ENCODE measurements at places on chromosomes 1 and 21.

- DNase-seq, result no peak
Measured at GRCh38 chr1:116871779-116872146, 38.0 kb upstream of the PTGFRN start.

- no peak for DNase-seq
Measured at GRCh38 chr1:186772228-186772627, 56.5 kb upstream of the PLA2G4A start.

DNA sequence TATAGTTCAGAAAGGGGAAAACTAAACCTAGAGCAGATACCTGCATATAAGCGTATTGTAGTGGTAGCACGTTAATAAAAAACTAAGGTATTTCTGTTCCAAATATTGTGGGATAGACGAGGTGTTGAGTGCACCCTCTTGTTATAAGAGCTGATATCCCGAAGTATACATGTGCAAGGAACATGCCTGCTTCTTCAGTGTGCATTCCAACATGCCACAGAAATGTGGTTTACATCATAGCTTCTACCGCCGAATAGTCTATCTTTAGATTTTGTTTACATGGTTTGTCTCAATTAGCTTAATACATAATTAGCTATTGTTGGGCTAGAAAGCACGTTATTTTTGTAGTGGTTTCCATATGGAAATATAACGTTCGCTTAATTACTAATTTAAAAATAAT is 2.2 kb downstream of the CHRM3 start:
- no peak for DNase-seq

- DNase-seq, result no peak
Measured at GRCh38 chr1:36737038-36737555, 254.4 kb upstream of the CSF3R start.

GRCh38 chr1:76568573-76569238 is 298.6 kb upstream of the ST6GALNAC5 start:
- no peak for DNase-seq

- DNase-seq, result no peak
Measured at GRCh38 chr21:36803816-36804439, 105.0 kb downstream of the SIM2 start.

- DNase-seq, result no peak
Measured at GRCh38 chr1:30732277-30732996, 9.1 kb upstream of the MATN1 start.

GRCh38 chr1:204241914-204242313 is 28.1 kb upstream of the GOLT1A start:
- DNase-seq, result no peak

- DNase-seq, result no peak
Measured at GRCh38 chr1:192243721-192244120, 73.1 kb upstream of the RGS21 start.

GRCh38 chr1:203074610-203075009 is 11.2 kb downstream of the MYOG start:
- no peak for DNase-seq

DNA sequence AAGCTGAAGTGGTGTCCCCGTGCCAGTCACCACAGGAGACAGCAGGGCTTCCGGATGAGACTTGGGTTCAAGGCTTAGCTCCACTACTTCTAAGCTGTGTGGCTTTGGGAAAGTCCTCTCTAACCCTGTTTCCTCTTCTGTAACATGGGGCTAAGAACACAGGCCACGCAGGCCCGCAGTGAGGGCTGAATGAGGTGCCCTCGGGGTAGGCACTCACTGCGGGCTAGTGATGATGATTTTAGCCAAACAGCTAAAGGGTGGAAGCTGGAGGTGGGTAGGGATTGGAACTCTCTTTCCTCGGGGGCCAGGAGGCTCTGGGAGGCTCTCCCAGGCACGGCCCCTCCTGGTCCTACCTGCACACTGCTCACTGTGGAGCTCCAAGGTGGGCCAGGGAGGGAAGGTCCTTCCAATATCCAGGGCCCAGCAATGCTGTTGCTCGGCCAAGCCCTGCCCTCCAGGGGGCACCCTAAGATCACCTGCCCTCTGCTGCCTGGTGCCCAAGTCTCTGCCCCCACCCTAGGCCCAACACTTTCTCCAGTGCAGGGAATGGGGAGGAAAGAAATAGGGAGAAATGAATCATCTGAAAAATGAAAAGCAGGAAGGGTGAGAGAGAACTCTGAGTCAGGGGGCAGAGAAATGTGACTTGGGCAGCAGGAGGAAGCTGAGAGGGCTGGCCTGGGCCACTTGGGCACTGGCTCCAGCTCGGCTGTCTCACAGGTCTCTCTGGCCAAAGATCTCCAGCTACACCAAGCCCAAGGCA is 19.2 kb upstream of the EVA1B start:
- no peak for DNase-seq

GRCh38 chr1:153775458-153776327 is 486 bp downstream of the SLC27A3 start:
- peak; percentile 34 for DNase-seq

- no peak for DNase-seq
Measured at GRCh38 chr1:247535402-247535801, 838 bp downstream of the OR2C3 start.

DNA sequence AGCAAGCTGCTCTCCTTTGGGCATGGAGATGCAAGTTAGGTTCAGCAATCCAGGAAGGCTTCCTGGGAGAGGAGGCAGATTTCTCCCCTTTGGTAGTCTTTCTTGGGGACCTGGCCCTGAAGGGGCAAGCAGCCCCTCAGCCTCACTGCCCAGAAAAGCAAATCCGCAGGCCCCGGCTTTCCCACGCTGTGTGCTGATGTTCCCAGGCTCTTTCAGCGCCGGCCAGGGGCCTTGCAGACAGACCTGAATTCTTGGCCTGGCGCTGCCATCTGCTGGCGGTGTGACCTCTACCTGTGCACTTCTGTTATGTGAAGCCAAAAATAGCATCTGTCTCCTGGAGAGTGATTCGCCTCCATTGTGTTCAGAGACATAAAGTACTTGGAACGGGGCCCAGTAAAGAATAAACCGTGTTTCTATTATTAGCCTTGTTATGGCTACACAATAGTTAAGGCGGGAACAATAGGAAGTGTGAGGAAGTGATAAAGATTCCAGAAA is 64.8 kb downstream of the ALPL start:
- DNase-seq, result no peak

GRCh38 chr1:15765495-15766194 is 7.0 kb downstream of the FBLIM1 start:
- no peak for DNase-seq

DNA sequence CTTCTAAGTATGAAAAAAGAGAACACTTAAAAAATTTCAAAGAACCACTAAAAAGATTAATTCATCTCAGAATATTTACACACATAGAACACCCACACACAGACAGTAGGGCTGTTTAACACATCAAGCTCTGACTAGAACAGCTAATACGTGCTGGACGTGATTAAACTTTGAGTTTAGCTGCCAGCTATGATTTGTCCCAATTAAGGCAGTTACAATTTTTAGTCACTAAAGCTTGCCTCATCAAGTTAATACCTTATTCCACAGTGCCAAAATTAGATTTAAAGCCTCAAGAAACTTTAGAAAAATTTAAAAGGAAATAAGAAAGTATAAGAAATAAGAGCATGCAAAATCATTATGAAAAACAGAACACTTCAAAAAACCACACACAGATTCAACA is 18.9 kb downstream of the SLC16A1 start:
- DNase-seq, result no peak

DNA sequence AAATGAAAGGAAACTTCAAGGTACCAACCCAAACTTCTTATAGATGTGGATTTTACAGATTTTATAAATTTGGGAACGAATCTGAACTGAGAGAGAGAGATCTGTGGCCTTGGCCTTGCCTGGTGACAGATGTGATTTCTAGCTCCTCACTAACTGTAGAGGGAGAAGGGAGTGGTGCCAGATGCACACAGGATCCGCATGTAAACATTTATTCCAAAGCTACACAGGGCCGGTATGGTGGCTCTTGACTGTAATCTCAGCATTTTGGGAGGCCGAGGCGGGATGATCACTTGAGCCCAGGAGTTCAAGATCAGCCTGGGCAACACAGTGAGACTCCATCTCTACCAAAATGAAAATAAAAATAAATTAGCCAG is 77.1 kb downstream of the PGBD5 start:
- DNase-seq, result no peak

- no peak for DNase-seq
Measured at GRCh38 chr1:70196333-70196732, 9.0 kb downstream of the LRRC40 start.

DNA sequence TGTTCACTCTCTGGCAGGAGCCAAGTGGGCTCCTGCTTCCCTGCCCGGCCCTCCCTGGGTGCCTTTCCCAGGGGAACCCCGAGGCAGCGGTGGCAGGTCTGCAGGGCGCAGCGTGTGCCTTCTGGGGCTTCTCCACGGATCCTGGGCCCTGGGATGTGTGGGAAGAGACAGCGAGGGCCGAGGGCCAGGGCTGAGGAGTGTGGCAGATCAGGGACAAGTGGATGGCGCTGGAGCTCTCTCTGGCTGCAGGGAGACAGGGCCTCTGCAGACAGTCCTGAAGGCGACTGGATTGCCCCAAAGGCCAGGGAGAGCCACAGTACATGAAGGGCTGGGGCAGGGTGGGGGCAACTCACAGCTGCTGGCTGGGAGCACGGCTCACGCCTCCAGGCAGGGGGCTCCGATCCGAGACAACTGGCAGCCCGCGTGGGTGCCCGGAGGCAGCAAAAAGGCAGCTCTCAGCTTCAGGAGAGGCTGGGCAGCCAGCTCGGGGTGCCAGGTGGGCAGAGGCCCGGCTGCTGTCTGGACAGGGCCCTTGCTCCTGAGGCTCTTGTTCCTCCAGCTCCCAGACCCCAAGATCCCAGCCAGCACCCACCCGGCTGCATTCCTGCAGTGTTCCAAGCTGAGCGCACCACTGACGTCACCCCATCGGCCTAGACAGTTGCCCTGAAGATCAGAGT is 16.0 kb downstream of the MORN1 start:
- DNase-seq, result no peak

DNA sequence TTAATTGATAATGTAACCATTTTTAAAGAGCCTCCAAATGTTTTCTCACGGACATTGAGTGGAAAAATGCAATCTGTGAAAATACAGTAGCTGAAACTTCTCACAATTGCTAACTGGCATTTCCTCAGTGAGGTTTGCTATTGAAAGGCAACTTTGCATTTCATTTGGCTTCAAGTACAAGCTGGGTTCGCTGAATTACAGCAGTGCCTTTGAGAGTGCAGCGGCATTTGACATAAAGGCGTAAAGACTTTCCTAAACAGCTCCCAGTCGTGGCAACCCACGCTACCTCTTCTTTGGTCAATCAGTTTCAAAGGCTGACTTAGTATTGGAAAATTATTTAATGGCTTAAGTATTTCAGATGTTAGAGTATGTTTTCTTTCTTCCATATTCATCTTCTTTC is 39.3 kb upstream of the ZBTB18 start:
- no peak for DNase-seq

DNA sequence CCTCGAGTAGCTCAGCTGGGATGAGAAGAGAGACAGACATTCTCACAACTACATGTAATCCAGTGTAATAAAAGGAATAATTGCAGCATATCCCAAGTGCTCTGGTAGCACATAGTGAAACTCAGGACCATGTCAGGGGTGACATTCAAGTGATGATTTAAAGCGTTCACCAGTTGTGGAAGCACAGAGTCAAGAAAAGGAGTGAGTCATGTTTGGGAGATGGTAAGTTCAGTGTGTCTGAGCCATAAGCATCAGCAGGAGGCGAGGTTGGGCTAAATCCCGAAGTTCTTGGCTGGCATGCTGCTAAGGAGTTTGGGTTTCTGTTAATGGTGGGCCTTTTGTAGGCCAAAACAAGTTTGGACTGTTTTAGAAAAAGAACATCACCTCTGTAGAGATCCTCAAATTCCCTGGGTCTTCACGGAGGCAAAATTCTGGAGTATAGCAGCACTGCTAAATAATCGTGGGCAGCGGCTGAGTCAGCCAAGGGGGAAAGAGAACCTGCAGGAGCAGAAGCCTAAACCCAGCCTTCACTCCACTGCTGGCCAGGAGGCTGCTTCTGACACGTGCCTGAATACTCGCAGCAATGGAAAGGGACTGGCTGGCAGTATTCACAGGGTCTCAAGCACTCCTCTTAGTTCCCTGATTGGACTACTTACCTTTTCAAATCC is 7.2 kb upstream of the NHLH1 start:
- no peak for DNase-seq

DNA sequence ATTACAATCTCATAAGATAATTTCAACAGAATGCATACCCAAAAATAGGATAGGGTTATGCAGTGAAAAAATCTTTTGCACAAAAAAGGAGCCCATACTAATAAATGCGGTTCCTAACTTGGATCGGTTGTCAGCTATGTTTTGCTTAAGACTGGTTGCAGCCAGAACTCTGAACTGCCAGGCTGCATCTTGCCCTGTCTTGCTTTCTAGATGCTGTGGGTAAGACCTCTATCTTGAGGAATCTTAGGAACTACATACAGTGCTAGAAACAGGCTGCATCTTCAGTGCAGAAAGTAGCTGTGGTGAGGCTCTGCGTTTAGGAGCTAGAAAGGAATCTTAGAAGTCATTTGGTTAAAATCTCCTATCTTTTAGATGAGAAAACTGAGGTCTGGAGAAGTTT is 45.6 kb upstream of the PLA2G4A start:
- DNase-seq, result no peak

DNA sequence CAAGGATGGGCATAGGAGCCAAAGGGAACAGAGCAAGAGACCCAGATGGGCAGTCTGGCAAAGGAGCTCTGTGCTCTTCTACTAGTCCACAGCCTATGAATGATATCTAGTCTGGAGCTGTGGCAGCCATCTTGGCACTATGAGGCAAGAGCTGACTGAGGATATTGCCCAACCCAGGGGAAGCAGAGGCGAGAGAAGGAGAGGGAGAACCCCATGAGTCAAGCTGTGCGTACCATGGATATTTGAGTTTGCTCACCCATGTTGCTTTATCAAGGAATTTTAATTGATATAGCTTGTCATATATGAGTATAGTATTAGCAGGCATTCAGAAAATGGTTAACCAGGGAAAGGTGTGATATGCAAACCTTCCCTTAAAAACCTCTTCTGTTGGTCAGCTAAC is 420.9 kb downstream of the PRDM2 start:
- no peak for DNase-seq

GRCh38 chr1:242412921-242413320 is 111.6 kb downstream of the PLD5 start:
- DNase-seq, result no peak

DNA sequence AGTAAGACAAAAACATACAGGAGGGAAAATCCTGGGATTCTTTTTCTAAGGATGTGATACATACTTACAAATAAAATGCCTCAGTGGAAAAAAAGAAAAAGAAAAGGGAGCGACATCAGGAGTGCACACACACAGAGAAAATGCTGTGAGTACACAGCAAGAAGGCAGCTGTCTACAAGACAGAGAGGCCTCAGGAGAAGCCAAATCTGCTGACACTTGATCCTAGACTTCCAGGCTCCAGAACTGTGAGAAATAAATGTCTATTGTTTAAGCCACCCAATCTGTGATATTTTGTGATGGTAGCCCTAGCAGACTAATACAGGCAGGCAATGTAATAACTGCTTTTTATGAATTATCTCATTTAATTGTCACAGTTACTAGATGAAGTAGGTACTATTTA is 17.0 kb upstream of the TRIM45 start:
- no peak for DNase-seq

DNA sequence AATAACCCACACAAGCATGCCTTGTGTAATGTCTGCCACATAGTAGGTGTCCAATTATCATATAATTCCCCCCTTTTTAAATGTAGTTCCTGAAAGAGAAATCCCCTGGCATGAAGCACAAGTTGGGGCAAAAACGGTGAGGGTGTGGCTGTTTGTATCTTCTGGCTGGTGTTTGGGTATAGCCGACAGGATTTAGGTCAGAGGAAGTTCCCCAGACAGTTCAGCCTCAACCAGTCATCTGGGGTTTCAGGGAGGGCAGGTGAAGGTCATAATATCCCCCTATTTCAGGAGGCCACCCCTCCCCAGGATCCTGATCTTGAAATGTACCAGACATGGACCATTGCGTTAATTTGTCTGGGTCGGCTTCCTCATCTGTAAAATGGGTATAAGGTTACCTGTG is 29.1 kb upstream of the JUN start:
- no peak for DNase-seq
